ENCODE measurements at places on chromosomes 2 and 18. TPM values are rescaled to one million over a fixed set of nuclear protein-coding genes. Genes with fewer than 3 reads are reported as not detected.
A peak's percentile ranks its signal among the peaks of the same experiment; 100 is the strongest.

- no peak for DNase-seq
Observed at GRCh38 chr18:6737833-6738232, 8.3 kb downstream of the ARHGAP28 start.

DNA sequence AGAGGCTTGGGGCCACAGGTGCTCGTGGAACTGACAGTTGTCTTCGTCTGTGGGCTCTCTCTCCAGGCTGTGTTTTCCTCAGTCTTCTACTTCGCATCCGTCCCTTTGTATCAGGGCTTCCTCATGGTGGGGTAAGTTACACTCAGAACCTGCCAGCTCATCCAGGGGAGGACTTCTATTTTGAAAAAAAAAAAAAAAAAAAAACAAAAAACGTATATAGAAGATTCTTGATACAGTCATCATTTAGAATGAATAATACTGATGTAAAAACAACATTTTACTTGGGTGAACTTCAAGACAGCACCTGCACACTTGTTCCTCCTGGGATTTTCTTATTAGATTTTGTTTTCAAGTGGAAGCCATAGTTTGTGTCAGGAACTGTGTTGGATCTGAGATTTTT is 47.7 kb upstream of the NFATC1 start:
- no peak for DNase-seq

GRCh38 chr2:172484706-172485105 is 57.3 kb downstream of the ITGA6 start:
- no peak for DNase-seq

GRCh38 chr2:106886916-106887758 is 1.2 kb upstream of the ST6GAL2 start:
- peak; percentile 81 for DNase-seq

- DNase-seq = no peak
Observed at GRCh38 chr2:162212366-162212765, 30.9 kb downstream of the FAP start.

- DNase-seq = no peak
Observed at GRCh38 chr2:30914456-30914855, 107.2 kb upstream of the CAPN13 start.

DNA sequence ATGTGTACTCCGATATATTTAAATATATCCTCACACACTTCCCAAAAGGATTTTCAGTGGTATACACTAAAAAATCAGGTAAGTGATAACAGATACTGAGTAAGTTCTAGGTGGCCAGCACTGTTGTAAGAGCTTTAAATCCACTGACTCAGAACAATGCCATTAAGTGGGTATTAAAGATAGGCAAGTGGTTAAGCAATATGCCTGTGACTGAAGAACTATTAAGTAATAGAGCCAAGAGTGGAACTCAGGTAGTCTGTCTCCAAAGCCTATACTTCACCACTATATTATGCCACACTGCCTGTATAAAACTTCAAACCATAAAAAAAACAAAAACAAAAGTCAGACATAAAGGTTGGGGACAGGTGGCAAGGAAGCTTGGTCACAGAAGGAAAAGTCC is 37.2 kb downstream of the THUMPD2 start:
- no peak for DNase-seq

GRCh38 chr2:1482981-1483380 is 69.7 kb downstream of the TPO start:
- DNase-seq = peak; percentile 19

DNA sequence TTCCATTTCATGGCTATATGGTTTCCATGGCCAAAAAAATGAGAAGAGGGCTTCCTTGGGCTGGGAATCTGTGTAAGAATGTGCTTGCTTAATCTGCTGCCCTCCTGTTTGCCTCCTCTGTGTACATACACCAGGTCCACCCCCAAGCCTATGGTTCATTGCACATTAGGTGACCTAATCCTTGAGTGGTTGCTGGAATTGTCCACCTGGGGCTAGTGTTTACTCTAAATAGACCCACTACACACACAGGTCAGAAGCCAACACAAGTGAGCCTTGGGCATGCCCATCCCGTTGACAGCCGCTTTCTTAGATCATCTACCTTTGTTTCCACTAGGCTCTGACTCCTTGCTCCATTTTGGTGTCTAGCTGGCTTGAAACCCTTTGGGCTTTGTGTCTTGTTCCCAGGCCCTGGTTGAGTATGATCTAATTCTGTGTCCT is 59.2 kb upstream of the ATL2 start:
- DNase-seq = no peak

GRCh38 chr2:235669983-235670962 is 176.4 kb downstream of the AGAP1 start:
- peak; percentile 60 for DNase-seq

- DNase-seq = peak; percentile 52
Observed at GRCh38 chr18:57635003-57635822, 13.6 kb upstream of the NARS1 start.

Gene SH3BP4
- polyA plus RNA-seq = 24.1 TPM

Gene PRKAG3
- not detected for polyA plus RNA-seq

Gene SERPINB11
- not detected for polyA plus RNA-seq

Gene FBXO36
- polyA plus RNA-seq = 4.7 TPM

Gene CTAGE1
- polyA plus RNA-seq = not detected
